Natural killer cell (primary cell): ENCODE measurements at places on chromosomes 16 and 17.

DNA sequence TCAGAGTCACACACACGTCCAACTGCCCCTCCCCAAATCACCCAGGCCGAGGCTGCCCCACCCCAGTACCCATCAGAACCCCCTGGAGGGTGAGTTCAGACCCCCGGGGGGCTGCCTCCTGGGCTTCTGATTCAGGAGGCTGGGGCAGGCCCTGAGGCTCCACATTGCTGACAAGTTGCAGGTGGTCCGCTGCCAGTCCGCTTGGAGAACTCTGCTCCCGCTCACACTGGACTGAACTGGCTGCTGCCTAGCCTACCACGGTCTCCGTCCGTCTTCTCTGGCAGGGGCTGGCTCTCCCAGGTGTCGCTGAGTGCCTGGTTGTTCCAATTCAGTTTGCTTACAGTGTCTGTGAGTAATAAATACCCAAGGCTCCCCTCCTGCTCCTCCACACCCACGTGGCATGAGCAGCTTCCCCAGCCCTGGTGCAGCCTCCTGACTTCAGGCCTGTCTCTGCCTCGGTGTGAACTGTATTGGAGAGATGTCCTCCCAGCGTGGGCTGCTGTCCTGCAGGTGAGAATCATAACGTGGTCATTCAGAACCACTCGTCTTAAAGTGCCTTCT lies 163.4 kb downstream of the LAT start:
- peak; percentile 50 for DNase-seq
- H3K27ac ChIP-seq: peak overlapping the region; percentile 54
- peaks cover 62% of the 10 kb centered on the region for H3K4me1 ChIP-seq
- H3K27me3 ChIP-seq: no peaks in the 10 kb centered on the region

GRCh38 chr16:15055141-15056053 lies 477 bp downstream of the NTAN1 start:
- peaks cover 5% of the 10 kb centered on the region for H3K36me3 ChIP-seq
- H3K27ac ChIP-seq: peak overlapping the region; percentile 65
- H3K27me3 ChIP-seq: no peaks in the 10 kb centered on the region
- peaks cover 19% of the 10 kb centered on the region for H3K4me1 ChIP-seq

DNA sequence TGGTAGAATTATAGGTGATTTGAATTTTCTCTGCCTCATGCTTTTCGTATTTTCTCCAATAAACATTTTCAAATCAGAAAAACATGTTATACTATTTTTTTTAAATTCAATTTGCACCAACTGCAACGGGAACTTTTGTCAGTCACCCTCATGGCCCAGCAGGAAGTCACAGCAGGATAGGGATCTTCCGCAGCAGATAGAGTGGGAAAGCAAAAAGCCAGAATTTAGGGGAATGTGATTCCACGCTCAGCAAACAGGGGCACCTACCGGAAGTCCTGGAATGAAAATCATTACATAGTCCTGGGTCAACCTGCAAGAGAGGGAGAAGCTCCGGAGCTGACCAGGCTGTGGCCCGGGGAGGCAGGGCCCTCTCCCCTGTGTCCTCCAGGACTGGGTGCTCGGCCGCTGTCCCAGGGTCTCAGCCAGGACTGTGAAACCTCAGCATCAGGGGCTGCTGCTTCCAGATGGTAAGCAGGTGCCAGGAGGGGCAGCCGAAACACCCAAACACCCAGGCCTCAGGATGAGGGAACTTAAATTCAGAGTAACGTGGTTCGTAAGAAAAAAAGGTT lies 3.9 kb downstream of the SLC47A2 start:
- H3K36me3 ChIP-seq: no peaks in the 10 kb centered on the region
- no peak overlapping the region for H3K4me3 ChIP-seq
- H3K27me3 ChIP-seq: no peaks in the 10 kb centered on the region
- no peak for DNase-seq
- no peaks in the 10 kb centered on the region for H3K4me1 ChIP-seq
- H3K27ac ChIP-seq: no peak overlapping the region

DNA sequence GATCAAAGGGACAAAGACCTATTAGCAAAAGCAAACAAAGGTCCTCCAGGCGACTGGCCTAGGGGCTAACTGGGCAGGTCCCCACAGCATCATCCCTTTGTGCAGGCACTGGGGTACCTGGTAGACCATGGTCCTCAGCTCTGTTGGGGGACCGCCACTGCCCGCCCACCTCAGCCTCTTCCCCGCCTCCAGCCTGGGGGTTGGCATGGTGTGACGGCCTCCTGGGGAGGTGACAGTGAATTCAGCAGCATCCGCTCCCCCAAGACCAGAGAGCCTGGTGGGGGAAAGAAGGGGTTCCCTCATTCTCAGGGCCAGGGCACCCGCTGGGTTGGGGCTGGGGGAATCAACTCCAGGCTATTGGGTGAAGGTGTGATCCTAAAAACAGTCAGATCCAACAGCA lies 38.7 kb upstream of the DNAH9 start:
- H3K27me3 ChIP-seq: no peaks in the 10 kb centered on the region
- no peaks in the 10 kb centered on the region for H3K36me3 ChIP-seq
- DNase-seq: no peak
- H3K4me3 ChIP-seq: no peak overlapping the region
- no peak overlapping the region for H3K27ac ChIP-seq
- H3K4me1 ChIP-seq: no peaks in the 10 kb centered on the region

DNA sequence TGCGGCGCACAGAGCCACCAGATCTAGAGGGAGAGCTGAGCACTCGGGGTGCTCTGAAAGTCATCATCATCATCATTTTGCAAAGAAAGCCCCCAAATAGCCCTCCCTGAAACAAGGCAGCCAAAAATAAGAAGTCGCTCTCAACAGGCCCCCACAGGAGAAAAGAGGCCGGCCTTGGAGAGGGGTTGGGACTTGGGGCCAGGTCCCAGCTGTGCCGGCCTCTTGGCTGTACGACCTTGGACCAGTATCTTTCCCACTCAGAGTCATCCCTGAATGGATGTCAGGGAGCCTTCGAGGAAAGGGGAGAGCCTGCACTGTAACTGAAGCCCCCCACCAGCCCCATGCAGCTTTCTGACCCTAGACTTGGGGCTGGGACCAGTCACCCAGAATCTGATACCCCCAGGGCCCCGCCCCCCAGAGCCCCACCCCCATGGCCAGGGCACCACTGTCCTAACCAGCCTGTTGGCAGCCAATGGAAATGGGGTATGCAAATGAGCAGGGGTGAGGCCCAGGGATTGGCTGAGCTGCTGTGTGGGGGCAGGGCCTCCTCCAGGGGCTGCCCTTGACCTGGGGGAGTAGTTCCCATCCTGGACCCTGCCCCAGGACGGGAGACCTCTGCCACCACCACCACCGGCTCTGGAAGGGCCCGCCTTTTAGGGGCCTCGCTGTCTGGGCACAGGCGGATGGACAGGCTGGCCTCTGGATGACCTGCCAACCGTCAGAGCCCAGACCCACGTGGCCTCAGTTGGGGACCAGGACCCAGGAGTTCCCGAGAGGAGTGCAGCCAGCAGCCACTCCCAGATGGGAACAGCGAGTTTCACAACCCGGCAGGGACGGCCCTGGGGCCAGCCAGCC lies 15.4 kb downstream of the ZFPM1 start:
- H3K4me3 ChIP-seq: no peak overlapping the region
- peaks cover 3% of the 10 kb centered on the region for H3K36me3 ChIP-seq
- H3K27me3 ChIP-seq: no peaks in the 10 kb centered on the region
- peak; percentile 47 for DNase-seq
- H3K4me1 ChIP-seq: peaks cover 95% of the 10 kb centered on the region

- no peaks in the 10 kb centered on the region for H3K4me1 ChIP-seq
- H3K27me3 ChIP-seq: no peaks in the 10 kb centered on the region
- no peak overlapping the region for H3K4me3 ChIP-seq
- no peak overlapping the region for H3K27ac ChIP-seq
- H3K36me3 ChIP-seq: no peaks in the 10 kb centered on the region
Measured at GRCh38 chr17:50064253-50065001, 8.5 kb downstream of the ITGA3 start.

DNA sequence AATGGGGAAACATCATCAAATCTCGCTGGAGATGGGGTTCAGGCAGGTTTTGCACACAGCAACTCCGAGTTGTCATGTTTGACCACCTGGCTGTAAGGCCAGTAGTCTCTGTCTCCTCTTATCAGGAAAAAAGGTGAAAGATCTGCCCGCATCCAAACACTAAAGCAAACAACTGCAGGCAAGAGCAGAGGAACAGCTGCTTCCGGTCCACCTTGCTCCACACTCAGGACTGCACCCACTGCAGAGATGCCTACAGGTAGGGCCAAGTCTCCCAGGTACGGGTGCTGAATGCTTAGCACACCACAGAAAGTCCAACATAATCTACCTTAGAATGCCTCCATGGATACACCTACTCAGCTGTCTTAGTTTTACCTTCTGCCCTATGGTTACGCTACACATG lies 7.3 kb downstream of the TEX2 start:
- DNase-seq: no peak
- no peaks in the 10 kb centered on the region for H3K27me3 ChIP-seq
- no peak overlapping the region for H3K4me3 ChIP-seq
- no peaks in the 10 kb centered on the region for H3K36me3 ChIP-seq

DNA sequence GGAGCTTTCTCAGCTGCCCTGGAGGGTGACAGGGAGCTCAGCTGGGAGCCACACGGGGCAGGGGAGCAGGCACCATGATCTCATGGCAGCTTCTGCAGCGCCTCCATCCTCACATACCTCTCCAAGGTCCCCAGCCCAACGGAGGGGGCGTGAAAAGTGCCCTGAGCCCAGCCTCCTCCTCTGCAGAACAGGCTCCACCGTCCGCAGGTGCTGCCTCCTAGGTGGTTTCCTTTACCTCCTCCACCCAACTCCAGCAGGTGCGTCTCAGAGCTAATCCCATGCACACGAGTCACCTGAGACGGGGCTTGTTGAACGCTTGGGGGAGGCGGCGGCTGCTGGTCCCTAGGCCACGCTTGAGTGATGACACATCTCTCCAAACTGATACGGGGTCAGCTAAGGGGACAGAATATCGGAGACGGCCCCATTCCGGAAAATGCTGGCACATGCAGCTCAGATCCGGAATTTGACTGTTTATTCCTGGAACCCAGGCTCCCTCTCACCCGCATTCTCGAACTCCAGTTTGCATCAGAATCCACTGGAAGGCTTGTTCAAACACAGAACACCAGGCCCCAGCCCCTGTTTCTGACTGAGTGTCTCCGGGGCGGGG lies 387 bp upstream of the SLC38A8 start:
- H3K27ac ChIP-seq: no peak overlapping the region
- no peaks in the 10 kb centered on the region for H3K4me1 ChIP-seq
- DNase-seq: no peak

GRCh38 chr17:10767232-10767631 lies 36.7 kb downstream of the TMEM238L start:
- H3K4me1 ChIP-seq: no peaks in the 10 kb centered on the region
- H3K4me3 ChIP-seq: no peak overlapping the region
- no peak overlapping the region for H3K27ac ChIP-seq
- no peaks in the 10 kb centered on the region for H3K36me3 ChIP-seq
- DNase-seq: no peak

- H3K4me3 ChIP-seq: no peak overlapping the region
- H3K36me3 ChIP-seq: no peaks in the 10 kb centered on the region
- no peak for DNase-seq
- H3K27me3 ChIP-seq: no peaks in the 10 kb centered on the region
Measured at GRCh38 chr17:50218771-50219315, 17.4 kb upstream of the COL1A1 start.

DNA sequence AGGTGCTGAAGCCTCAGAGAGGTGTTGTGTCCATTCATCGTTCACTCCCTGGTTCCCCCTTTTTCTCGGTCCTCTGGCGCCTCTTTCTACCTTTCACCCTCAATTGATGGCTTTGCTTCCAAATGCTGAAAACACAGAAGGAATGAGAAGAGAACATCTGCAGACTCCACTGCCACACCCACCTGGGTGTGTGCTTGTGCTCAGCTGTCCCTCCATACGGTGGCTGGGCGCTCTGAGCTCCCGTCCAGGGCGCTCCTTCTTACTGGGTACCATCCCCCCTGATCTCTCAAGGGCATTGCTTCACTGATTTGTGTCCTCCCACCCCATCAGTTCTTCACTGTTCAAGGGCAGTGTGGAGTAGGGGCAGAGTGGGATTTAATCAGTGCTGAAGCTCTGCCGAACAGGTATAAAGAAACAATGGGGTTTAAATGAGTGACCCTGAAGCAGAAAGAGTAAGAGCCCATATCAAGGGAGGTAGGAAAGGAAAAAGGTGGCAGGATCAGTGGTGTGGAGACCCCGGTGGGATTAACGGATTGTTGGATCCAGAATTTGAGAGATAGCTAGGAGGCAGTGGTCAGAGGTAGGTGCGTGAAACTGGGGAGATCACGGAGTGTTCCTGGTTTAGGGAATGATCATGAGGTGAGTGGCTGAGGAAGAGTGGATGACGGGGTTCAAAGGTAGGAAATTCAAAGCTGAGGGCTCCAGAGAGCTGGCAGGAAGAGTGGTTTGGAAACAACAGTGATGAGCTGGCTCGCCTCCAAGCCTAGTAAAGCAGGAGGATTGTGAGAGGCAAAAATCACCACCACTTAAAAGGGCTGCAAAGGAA lies 40.8 kb downstream of the MRTFB start:
- H3K36me3 ChIP-seq: no peaks in the 10 kb centered on the region
- no peak for DNase-seq
- no peaks in the 10 kb centered on the region for H3K4me1 ChIP-seq
- H3K4me3 ChIP-seq: no peak overlapping the region
- H3K27ac ChIP-seq: no peak overlapping the region

GRCh38 chr16:69709456-69710084 lies 16.8 kb downstream of the NQO1 start:
- no peaks in the 10 kb centered on the region for H3K27me3 ChIP-seq
- H3K4me1 ChIP-seq: no peaks in the 10 kb centered on the region
- no peak for DNase-seq
- no peak overlapping the region for H3K4me3 ChIP-seq
- H3K27ac ChIP-seq: no peak overlapping the region

DNA sequence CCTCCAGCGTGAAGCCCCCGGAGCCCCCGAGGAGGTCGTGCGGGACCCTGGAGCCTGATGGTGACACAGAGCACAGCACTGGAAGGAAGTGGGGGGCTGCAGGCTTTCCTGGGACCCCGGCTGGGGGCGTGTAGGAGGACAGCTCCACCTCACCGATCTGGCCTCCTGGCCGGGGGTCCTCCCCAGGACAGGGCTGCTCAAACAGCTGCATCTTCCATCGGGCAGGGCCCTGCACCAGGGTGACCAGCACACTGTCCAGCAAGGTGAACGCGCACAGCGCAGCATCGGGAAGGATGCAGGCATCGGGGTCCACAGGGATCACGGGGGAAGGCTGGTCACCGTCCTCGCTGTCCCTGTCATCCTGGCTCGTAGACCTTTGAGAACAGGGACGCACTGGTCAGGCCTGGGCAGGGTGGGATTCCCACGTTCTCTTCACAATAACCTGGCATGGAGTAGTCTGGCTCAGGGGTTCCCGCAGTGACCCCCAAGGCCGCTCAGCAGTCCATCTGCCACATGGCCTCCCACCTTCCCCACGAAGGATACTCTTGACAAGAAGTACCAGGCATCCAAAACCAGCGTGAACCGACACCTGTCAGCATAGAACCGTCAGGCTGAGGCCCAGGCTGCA lies 1.2 kb downstream of the FAAP100 start:
- H3K27ac ChIP-seq: no peak overlapping the region
- H3K4me1 ChIP-seq: peaks cover 30% of the 10 kb centered on the region
- no peak for DNase-seq
- no peaks in the 10 kb centered on the region for H3K27me3 ChIP-seq
- H3K36me3 ChIP-seq: peaks cover 22% of the 10 kb centered on the region
- no peak overlapping the region for H3K4me3 ChIP-seq

DNA sequence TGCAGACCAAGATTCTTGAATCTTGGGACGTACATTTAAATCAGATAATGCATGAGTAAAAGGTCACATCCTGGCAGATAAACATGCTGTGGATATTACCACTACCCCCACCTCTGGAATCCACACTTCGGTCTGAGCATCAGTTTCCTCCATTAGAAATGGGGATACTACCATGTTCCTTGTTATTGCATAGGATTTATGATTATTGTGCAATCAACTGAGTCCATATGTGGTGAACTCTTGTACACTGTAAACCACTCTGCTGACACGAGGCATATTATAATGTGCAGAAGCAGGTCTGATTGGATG lies 108.7 kb downstream of the VAT1L start:
- no peak overlapping the region for H3K27ac ChIP-seq
- H3K27me3 ChIP-seq: no peaks in the 10 kb centered on the region
- H3K4me1 ChIP-seq: no peaks in the 10 kb centered on the region
- DNase-seq: no peak
- no peak overlapping the region for H3K4me3 ChIP-seq
- H3K36me3 ChIP-seq: no peaks in the 10 kb centered on the region
